Activated CD8-positive, alpha-beta T cell treated with anti-CD3 and anti-CD28 coated beads for 36 hours (primary cell): ENCODE measurements at places on chromosomes 2 and 18. TPM values are rescaled to one million over a fixed set of nuclear protein-coding genes. Genes with fewer than 3 reads are reported as not detected.

Gene FAM124B
- 0.25 TPM for total RNA-seq

Gene KRCC1
- 11.1 TPM for total RNA-seq

GRCh38 chr2:179861027-179861415, 391 bp downstream of the ZNF385B start:
- DNase-seq: peak; percentile 7

GRCh38 chr2:154375579-154375931, 322.9 kb upstream of the KCNJ3 start:
- no peak for DNase-seq

DNA sequence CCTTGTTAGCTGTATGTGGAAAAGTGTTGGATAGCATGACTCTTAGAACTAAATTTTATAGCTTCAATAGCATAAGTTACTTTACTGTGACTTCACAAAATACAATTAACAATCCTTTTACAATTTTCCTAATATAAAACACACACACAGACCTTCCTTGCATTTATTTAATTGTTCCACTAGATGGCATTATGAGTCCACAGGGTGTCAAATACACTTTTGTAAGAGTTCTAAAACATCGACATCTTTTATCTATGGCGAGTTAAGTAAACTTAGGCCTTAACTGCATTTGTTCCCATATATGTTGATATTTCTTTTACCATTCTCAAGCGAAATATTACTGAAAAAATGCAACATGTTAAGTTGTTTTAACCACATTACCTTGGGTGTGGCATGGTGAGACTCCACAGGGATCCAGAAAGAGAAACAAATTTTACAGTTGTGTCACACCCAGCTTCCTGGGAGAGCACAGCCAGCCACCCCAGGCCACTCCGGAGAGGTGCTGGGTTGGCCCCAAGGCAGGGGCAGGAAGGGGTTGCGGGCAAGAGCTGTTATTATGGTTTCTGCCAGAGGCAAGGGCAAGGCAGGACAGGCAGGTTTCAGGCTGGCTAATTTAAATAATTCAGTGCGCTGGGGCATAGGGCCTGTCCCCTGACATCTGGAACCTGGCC, 312.4 kb upstream of the MC4R start:
- no peak for DNase-seq

- DNase-seq: no peak
Observed at GRCh38 chr18:25247725-25248124, 104.2 kb downstream of the ZNF521 start.

DNA sequence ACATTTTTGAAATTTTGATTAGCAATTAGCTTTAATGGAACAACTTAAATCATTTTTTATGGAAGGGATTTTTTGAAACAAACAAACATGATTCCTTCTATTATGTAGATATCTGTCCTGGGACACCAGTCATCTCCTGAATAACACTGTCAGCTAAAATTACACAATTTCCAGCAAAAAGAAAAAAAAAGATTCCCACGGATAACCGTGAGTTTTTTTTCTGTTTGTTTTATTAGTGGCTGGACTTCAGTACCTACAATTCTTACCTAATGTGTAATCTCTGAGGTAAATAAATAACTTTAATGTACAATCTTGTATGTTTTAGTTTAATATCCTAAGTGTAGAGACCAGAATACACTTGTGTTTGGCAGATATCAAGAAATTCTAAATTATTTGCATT, 126.6 kb upstream of the KYNU start:
- DNase-seq: no peak
